ENCODE measurements at places on chromosomes 1 and 21.

DNA sequence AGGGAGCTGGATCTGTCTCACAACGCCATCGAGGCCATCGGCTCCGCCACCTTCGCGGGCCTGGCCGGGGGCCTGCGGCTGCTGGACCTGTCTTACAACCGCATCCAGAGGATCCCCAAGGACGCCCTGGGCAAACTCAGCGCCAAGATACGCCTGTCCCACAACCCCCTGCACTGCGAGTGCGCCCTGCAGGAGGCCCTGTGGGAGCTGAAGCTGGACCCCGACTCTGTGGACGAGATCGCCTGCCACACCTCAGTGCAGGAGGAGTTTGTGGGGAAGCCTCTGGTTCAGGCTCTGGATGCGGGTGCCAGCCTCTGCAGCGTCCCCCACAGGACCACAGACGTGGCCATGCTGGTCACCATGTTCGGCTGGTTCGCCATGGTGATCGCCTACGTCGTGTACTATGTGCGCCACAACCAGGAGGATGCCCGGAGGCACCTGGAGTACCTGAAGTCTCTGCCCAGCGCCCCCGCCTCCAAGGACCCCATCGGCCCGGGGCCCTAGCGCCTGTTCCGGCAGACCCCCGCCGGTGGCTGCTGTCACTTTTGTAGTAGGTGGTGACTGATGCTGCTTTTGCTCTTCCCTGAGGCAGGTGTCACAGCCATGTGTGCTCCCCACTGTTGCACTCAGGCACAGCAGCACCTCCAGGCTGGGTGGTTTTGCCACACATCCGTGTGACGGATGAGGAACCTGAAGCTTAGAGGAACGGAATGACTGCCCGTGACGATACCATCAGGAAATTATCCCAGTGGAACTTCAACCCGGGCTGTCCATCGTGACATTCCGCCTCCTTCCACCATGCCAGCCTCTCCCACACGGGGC lies 1.8 kb downstream of the LRRC3 start:
- no peak for DNase-seq

DNA sequence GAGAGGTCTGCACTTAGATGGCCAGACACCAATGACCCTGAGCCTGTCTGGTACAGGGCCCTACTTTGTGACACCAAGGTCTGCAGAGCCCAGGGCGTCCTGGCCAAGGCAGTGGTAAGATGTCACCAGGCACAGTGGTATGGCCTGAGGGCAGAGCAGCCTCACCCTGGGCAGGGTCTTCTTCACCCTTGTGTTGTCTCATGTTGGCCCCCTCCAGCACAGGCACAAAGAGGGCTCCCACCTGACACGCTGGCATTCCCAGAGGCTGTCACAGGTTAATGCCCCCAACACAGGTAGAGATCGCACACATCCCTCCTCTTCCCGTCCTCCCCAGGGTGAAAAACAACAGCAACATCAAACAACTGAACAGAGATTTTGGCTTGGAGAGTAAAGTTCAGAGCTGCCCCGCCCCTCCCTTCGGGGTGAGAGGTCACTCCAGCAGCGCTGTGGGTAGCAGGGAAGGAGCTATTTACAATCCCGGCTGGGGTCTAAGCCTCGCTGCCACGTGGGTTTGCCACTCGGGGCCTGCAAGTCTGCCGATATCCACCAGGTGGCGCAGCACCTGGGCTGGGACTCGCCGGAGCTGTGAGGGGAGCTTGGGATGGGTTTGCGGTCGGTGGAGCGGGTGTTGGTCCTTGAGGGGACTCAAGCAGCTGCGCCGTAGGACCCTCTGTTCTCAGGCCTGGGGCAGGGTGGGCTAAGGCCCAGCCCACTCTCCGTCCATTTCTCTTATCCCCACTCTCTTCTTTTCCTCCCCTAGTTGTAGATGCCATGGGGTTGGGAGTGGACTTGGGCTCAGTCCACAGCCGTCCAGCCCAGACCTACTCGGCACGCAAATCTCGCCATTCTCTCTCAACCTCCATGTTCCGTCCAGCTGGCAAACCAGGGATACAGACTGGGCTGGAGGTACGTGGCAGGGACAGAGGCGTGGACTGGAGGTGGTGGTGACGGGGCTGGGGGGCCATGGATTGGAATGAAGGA lies 12.7 kb downstream of the EFNA3 start:
- DNase-seq: peak; percentile 84

DNA sequence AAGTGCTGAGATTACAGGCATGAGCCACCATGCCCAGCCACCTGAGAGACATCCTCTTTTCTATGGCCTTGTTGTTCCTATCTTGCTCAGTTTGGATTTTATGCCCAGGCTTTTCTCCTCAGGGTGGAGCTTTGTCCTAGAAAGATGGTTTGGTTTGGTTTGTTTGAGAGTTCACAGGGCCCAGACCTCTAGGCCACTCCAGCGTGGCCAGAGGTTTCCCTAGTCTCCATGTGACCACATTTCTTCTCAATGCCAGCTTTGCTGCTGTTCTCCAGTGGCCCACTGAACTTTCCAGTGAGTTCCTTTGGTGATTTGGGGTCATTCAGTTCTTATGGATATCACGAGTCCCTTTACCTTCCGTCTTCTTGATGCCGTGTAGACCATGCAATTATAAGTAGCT lies 92.6 kb upstream of the SERBP1 start:
- DNase-seq: no peak

- DNase-seq: no peak
Observed at GRCh38 chr1:33709783-33710718, 153.8 kb upstream of the HMGB4 start.

- DNase-seq: no peak
Observed at GRCh38 chr21:42361286-42361685, 5.0 kb downstream of the TFF1 start.

GRCh38 chr1:41769068-41769467 lies 149.7 kb downstream of the HIVEP3 start:
- DNase-seq: peak; percentile 5

DNA sequence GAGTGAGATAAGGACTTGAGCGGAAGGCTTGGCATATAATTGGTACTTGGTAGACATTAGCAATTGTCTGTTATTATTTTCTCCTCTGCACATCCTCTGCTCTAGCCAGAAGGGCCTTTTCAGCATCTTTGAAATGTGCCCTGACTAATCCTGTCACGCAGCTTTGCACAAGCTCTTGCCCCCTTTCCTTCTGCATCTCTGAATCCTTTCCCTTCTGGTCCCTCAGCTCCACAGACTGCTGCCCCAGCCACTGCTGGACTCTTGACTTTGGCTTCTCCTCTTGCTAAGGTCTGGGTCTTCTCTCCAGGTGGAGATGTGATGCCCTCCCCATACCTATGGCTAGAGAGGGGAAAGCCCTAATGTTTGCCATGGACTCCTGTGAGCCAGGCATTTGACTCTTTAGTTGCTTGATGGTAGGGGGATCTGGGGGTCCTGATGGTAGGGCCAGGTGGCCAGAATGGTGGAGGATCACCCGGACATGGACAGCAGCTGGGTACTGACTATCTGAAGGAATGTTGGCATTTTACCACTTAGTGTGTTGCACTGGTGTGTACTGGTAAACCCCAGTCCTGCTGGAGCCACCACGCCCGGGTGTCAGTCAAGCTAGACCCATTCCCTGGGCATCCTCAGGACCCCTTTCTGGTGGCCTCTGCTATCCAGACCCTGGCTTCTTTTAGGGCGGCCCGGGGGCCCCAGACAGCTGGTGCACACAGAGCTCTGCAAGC lies 4.4 kb downstream of the HPCA start:
- no peak for DNase-seq

DNA sequence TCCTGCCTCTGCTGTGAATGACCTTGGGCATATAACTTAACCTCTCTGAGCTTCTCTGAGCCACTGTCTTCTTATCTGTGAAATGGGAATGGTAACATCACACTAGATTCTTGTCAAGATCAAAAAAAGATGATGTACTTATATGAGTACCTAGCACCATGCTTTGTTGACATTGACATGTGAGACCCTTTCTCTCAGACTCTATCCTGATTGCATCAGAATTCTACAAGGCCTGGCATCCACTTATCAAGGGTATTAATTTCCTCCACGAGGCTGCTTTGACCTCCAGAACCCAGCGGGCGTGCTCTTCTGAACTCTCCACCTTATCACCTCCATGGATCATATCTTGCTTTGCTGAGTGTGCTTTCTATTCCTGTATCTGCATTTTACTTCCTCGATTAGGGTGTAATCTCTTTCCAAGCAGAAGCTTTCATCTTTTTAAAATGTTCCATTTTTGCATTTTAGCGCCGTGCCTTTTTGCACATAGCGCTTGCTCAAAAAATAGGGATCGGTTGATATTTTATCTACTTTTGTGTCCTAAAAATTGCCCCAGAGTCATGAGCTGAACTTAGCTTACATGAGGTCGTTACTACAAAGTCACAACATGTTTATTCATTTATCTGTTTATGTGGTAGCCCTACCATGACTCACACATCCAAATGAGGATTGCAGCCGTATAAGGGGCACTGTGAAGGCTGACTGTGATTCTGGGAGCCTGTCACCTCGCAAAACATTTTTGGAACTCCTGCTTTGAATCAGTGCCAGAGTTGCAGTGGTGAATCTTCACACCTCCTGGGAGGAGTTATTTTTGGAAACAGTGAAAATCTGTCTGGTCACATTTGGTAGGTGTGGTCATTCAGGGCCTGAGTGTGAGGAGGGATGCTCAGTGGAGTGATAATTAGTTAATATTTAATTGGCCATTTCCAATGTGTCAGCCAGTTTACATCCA lies 63.2 kb downstream of the IER5 start:
- no peak for DNase-seq

GRCh38 chr1:12153181-12153785 lies 13.5 kb upstream of the TNFRSF1B start:
- no peak for DNase-seq

- DNase-seq: no peak
Observed at GRCh38 chr1:152753586-152753985, 4.2 kb upstream of the KPRP start.

DNA sequence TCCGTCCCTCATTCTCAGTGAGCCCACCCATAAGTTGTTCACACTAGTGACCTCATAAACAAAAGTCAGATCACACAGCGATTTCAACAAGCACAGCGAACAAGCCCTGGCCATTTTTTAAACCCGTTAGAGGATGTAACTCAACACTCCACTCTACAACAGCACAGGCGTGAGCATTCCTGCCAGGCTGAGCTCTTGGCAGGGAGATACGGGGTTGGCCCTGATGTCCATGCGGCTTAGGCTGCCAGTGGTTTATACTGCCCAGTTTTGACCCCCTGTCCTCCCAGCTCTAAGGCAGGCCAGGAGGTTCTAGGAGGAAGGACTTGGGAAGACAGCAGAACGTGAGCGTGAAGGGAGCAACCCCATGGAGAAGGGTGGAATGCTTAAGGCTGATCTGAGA lies 35.0 kb downstream of the PARP1 start:
- no peak for DNase-seq

DNA sequence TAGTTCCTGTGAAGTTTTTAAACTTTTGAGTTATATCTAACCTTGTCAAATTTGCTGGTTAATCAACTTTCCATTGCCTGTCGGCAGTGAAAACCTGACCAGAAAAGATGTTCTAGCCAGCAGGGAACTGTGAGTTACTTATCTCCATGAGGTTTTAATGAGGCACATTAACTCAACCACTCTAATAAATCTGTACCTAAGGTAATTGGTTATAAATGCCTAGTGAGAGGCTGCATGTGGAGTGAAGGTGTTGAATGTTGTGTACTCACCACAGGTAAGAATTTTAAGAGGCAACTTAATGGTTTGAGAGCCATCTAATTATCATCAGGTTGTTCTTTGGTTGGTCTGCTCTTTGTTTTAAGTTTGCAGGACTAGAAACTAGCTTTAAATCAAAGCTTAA lies 138.4 kb upstream of the LHX8 start:
- DNase-seq: no peak

DNA sequence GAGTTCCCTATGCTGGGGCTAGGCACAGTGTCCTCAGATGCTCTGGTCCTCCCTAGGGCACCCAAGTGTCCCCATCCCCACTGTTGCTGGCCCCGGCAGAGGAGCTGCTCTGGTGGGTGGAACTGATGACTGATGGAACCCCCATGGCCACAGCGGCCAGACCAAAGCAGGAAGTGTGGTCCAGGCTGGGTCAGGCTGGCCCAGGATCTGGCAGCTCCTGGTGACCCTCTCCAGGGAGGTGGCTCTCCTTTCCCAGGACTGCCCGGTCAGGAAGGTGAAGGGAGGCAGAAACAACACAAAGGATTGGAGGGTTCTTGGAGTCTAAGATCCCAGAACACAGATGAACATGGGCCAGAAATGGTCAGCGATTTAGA lies 1.1 kb downstream of the NKAIN1 start:
- DNase-seq: no peak

DNA sequence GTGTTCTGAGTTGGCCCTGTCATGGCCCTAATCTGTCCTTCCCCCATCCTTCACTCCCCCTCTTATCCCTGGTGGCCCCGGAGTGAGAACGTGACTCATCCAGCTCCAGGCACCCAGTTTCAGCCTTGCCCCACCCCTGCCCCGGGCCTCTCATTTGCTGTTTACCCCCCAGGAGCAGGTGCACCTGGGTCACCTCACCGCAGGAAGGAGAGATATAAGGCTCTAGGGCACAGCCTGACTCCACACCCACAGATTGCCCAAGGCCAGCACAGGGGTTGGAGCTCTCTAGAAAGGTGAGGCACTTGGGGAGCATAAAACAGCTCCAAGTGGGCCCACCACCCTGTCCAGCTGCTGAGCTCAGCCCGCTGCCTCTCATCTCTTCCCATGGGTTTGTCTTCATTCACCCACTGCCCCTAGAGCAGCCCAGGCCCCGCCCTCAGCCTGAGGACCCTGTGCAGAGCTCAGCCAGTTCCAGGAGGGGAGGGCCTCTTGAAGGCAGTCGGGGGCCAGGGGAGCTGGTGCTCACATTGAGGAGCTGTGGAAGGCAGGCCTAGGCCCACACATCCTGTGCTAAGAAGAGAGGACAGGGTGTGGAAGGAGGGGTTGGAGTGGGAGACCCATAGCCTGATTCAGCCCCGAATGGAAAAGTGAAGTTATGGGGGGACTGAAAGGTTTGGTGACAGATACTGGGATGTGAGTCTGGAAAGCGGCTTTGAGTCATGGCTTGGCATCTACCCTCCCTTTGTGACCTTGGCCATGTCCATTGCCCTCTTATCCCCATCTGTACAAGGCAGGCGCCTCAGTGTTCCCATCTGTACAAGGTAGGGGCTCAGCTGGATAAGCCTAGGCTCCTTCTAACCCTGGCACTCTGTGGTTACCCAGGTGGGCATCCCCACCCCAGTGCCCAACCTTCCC lies 16.1 kb upstream of the GPR37L1 start:
- DNase-seq: no peak

- no peak for DNase-seq
Observed at GRCh38 chr1:21280011-21280471, 10.2 kb downstream of the ECE1 start.

DNA sequence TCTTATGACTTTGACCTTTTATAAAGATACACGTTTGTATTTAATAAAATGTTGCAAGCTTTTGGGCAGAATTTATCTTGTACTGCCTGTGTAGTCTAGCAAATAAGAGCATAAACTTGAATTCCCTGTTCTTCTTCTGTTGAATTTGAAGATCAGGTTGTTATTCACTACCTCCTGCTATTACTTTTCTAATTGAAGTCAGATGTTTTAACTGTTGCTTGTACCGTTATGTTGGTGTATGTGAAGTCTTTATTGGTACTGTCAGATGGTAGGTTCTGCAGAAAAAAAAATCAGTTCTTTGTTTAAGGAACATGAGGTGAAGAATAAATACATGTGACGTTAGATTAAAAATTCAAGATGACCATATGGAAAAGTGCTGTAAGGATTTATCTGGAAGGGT lies 69.1 kb downstream of the DYRK1A start:
- DNase-seq: no peak

- no peak for DNase-seq
Observed at GRCh38 chr1:220330265-220330664, 58.0 kb upstream of the RAB3GAP2 start.

All from right hindlimb (tissue), 1 donor.